ENCODE measurements at places on chromosomes 11 and 22. TPM values are rescaled to one million over a fixed set of nuclear protein-coding genes. Genes with fewer than 3 reads are reported as not detected.

DNA sequence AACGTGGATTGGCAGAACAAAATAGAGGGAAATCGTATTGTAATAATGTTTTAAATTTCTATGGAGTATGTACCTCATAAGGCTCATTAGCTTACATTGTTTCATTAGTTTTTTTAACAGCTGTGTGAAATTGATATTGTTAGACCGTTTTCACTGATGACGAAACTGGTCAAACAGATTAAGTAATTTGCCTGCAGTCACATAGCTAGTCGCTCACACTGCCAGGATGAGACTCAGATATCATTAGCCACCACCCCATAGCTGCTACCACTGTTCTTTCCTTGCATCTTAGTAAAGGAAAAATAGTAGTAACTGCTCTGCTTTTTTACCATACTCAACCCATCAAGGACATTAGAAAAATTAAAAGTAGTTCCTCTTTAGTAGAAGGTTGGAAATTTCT lies 64.0 kb downstream of the DKK3 start:
- DNase-seq, result no peak

DNA sequence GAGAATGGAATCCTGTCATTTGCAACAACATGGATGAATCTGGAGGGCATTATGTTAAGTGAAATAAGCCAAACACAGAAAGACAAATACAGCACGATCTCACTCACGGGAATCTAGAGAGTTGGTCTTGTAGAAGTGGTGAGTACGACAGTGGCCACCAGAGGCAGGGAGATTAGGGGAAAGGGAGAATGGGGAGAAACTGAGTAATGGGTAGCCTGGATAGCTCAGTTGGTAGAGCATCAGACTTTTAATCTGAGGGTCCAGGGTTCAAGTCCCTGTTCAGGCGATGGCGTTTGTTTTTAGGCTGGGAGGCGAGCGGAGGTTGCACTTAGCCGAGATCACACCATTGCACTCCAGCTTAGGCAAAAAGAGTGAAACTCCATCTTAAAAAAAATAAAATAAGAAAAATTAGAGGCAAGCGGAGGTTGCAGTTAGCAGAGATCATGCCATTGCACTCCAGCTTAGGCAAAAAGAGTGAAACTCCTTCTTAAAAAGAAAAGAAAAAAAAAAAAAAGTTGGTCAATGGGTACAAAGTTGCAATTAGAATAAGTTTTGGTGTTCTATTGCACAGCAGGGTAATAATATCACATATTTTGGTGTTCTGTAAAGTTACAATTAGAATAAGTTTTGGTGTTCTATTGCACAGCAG lies 95.7 kb upstream of the UBASH3B start:
- no peak for DNase-seq

DNA sequence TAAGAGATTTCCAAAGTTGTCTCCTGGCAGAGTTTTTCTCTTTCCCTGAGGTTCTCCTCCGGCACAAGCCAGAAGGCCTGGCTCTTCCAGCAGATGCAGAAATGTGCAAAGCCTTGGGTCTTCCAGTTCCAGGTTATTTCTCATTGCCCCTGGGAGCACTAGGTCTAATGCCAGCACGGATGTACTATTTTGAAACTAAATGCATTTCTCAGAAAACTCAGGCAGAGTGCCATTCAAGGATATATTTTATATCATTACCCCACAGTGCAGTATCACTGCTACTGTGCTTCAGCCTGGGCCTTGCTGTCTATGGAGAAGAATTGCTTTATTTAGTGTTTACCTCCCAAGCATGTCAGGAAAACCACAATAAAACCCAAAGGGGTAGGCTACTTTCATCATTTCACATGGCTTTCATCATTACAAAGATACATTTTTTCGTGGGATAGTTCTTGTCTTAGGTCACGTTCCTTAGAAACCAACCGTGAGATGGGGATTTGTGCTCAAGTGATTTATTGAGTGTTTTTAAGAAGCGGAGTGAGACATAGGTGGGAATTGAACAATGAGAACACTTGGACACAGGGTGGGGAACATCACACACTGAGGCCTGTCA lies 22.4 kb upstream of the FZD4 start:
- no peak for DNase-seq

- DNase-seq, result no peak
Observed at GRCh38 chr11:120121336-120121735, 16.6 kb downstream of the TRIM29 start.

- no peak for DNase-seq
Observed at GRCh38 chr11:8942518-8943066, at the start of gene ASCL3. TSS of gene ASCL3 (minus strand) at chr11:8943016. CDS start at chr11:8938161, 4,855 bp downstream.

GRCh38 chr22:48918585-48919186 lies 909.0 kb downstream of the BRD1 start:
- no peak for DNase-seq

DNA sequence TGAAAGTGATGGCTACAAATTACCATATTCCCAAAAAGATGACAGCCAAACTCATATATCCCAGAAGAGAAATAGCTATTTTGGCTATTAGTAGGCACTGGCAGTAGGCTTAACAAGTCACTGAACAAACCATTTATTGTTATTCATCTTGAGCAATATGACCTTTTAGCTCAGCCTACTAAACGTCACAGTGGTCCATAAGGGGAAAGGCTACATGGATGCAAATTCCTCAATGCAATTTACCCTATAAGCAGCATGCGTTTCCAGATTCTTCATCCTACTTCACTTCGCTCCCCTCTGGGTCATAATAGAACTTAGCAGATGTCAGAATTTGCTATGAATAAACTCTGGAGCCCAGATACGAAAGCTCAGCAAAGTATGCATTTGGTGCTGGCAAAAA lies 114.0 kb downstream of the SIK3 start:
- no peak for DNase-seq

DNA sequence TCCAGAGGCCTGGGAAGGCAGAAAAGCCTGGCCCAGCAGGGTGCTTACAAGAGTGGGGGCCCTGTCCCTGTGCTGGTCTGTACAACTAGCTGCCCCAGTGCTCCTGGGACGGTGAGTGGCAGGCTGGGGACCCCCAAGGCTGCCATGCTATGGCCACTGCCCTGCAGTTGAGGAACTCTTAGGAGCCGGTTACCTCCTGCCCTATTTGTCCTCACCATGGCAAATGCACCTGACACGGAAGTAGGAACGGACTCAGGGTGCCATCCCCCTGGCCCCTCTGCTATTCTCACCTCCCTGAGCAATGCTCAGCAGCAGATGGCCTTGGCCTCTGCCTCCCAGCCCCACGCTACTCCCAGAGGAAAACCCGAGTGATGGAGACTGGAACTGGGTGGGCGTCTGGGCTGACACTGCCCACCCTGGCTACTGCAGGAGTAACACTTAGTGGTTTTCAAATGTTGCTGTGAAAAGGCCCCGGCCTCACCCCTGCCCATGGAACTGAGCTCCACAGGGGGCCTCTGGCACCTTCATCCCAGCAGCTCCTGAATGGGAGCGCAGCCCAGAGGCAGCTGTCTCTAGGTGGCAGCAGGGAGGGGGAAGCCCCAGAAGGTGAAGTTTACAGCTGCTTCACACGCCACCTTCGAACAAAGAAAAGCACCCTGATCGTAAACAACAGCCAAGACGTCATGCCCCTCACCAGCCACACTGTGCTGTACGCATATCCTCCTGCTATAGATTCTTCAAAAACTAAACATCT lies 105.3 kb downstream of the CTTN start:
- no peak for DNase-seq

DNA sequence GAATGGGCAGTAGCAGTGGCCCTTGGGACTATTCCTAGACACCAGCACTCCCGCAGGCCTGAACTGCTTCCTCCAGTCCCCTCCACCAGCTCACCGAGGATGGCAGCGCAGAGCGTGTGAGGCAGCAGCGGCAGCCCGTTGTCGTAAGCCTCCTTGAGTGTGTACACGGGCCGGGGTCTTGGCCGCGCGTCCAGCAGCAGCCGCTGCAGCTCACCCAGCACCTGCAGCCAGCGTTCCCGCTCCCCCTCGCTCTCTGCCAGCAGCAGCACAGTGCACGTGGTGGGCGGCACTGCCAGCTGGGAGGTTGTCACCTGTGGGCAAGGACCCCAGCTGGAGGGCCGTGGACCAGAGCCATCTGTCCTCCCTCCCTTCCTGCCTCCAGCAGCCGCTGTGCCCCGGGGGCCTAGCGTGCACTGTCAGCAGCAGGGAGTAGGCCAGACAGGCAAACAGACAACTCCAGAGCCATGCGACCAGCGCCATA lies 13.0 kb downstream of the CDC42BPG start:
- DNase-seq, result no peak

- peak; percentile 29 for DNase-seq
Observed at GRCh38 chr11:14554959-14555358, 34.8 kb upstream of the PSMA1 start.

CAVIN3 gene
- 32.5 TPM for polyA plus RNA-seq
